ENCODE measurements at places on chromosomes 11 and 22.

DNA sequence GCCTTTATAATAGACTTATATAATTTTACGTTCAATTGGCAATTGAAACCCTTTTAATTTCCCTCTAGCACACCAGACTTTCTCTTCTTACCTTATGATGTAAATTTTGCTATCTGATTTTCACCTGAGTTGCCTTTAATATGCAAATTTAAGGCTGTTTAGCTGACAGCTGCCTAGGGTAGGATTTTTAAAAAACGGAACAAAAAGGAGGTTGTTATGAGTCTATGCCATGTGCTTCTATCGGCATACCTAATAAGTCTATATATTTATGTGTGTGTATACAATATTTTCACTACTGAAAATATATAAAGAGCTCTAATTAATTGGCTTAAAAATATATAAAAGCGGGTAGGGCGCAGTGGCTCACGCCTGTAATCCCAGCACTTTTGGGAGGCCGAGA lies 11.8 kb upstream of the SELENOH start:
- DNase-seq: no peak

GRCh38 chr11:35623621-35624168 lies 5.4 kb downstream of the FJX1 start:
- DNase-seq: no peak

- no peak for DNase-seq
Measured at GRCh38 chr11:127470306-127470884, 469.8 kb upstream of the KIRREL3 start.

DNA sequence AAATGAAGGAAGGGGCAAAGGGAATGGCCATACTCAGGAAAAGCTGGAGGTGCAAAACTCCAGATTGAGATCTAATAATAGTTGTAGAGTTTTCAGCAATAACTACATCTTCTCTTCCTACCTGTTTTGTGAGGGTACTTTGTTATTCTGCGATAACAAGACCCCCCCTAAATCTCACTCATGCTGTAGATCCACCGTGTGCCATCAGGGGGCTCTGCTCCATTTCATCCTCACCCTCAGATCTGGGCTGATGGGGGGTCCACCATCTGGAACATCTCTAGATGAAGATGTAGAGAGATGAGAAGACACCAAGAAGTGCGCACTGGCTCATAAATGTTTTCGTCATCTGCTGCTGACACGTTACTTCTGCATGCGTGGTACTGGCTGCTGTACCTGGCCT lies 135.9 kb upstream of the KIRREL3 start:
- no peak for DNase-seq

GRCh38 chr11:66192181-66192863 lies 76.1 kb upstream of the RAB1B start:
- no peak for DNase-seq

- no peak for DNase-seq
Measured at GRCh38 chr11:119147604-119148333, 1.1 kb upstream of the ABCG4 start.

- DNase-seq: no peak
Measured at GRCh38 chr11:30016588-30017363, at the start of gene KCNA4. Gene KCNA4, minus strand, starts transcription at chr11:30017030. Its CDS starts 4,352 bp downstream, at chr11:30012678.

DNA sequence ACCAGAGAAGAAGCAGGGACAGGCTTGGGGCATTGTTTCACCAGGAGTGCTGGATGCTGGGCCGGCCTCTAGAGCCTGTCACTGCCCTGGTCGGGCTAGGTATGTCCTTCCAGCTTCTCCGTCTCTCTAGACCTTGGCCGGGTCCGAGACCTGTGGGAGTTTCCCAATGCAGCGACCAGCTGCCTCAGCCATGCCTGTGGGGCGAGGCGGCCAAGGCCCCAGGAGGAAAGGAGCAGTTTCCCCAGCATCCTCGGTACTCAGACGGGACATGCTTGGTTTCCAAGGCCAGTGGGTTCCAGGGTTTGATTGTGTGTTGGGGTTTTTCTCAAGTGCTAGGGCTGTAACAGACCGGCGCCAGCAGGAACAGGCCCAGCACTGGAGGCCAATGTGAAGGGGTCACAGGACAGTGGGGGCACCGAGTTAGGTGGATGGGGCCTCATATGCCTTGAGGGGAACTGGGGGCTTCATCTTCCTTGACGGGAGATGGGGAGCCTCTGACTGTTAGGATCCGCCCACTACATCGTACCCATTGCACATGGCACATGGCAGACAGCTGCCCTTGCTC lies 339.0 kb downstream of the TBC1D22A start:
- DNase-seq: no peak

DNA sequence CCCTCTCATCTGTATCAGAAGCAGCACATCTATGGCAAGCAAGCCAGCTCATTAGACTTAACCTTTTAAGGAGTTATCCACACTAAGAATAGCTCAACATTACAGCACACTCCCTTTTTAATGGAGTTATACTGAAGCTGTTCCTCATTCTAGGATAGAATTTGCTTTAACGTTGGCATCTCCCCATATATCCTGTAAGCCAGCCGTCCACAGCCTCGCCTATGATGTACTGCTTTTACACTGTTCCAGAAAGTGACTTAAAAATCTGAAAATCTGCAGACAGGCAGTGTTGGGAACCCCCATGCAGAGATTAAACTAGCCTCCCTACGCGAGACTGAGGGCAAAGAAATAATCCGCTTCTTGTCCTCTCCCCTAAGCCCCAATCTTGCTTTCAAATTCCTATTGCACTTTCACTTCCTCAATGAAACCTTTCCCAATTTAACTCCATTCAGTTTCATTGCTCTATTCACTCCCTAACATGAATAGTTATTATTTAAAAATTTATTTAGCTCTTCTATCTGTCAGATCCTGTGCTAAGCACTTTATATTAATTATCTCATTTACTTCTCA lies 225.0 kb downstream of the BLID start:
- DNase-seq: no peak

DNA sequence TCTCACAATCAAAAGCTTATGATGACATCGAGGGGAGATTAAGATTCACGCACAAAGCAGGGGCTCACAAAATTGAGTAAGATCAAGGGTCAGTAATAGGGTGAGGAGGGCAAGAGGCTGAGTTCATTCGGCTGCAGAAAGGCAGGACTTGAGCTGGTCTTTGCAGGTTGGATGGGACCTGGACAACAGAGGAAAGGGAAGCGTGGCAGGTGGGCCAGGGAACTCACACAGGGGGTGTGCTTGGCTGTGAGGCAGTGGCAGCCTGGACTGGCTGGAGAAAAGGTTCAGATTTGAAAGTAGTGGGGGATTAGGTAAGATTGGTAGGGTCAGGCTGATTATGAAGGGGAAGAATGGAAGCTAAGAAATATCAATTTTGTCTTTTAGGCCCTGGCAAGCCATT lies 161.6 kb downstream of the PKNOX2 start:
- no peak for DNase-seq

GRCh38 chr11:111120696-111121302 lies 124.7 kb upstream of the POU2AF2 start:
- no peak for DNase-seq

- no peak for DNase-seq
Measured at GRCh38 chr11:66181632-66182315, 86.7 kb upstream of the RAB1B start.

DNA sequence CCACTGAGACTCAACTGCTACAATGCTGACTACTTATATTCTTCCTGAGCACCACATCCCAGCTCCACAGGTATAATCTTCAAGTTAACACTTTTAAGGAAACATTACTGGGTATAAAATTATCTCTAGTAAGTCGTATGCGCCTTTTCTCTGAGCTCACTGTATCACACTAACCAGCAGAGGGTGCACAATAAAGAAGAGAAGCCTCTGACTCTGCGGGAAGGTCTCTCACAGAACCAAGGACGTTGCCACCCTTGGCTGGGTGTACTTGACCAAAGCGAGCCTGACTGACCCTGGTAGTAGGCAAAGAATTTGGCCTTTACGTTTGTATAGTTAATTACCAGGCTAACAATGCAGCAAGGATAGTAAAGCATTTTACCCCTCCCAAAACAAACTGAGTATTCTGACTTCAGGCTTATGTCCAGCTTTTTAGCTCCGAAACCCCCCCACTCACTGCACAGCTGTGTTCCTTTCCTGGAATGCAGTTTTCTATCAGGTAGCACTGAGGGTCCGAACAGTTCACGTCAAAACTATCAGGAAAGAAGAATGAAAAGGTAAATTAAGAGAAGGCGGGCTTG lies at the start of gene BTBD18:
Gene BTBD18 (minus strand): TSS at position 144 of the 578 bp plus-strand sequence. CDS start 631 bp downstream, outside the sequence.
- no peak for DNase-seq

DNA sequence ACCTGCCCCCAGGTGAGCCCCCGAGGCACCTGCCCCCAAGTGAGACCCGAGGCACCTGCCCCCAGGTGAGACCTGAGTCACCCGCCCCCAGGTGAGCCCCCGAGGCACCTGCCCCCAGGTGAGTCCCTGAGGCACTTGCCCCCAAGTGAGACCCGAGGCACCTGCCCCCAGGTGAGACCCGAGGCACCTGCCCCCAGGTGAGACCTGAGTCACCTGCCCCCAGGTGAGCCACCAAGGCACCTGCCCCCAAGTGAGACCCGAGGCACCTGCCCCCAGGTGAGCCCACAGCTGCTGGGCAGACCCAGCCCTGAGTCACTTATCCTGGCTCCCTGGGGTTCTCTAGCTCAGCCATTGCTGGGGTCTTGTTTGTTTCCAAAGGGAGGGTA lies 36.2 kb downstream of the MUC5B start:
- DNase-seq: no peak

DNA sequence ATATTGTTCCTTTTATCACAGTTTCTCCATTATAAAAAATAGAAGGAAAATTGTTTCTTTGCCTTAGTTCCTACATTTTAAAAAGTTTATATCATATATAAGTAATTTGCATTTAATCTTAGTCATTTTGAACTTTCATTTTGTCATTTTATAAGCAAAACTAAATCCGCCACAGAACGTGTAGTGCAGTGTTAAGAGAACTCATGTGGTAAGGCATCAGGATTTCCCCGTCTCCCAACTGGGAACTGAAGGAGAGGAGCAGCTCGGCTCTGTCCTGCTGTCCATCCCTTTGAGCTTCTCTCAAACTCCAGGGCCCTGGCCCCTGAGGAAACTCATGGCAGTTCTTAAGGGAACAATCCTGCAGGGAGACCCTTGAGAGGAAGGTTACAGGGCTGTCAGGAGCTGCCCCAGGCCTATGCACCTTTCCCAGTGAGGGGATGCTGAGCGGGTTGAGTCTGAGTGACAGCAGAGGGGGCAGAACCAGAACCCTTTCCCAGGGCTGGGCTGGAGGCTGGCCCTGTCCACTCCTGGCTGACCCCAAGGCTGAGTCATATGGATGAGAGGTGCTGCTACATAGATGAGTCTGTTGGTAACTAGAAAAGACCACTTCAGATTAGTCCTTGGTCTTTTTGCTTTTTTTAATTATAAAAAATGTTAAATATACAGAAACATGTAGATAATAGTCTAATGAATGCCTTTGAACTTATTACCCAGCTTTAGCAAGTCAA lies 333.1 kb downstream of the TBC1D22A start:
- DNase-seq: no peak

DNA sequence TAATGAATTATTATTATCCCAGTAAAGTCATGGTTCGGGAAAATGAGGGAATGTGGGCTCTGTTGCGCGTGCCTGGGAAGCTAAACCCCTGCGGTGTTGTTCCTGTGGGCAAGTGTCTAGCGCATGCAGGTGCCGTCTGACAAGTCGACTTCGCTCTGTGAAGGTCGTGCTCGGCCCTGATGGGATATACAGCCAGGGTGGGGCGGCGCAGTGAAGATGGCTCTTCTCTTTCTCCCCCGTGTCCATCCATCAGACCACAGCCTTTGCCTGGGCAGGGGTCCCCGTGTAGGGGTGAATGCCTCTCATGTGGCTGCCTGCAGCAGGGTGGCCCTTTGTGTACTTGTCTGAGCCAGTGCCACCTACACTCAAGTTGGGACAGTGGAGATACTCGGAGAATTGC lies 12.8 kb upstream of the TRMU start:
- DNase-seq: no peak

GRCh38 chr11:130633466-130633865 lies 185.0 kb downstream of the ADAMTS15 start:
- DNase-seq: no peak

- no peak for DNase-seq
Measured at GRCh38 chr11:117945047-117945810, 16.0 kb upstream of the TMPRSS13 start.

- peak; percentile 6 for DNase-seq
Measured at GRCh38 chr22:33018232-33018864, 39.8 kb downstream of the SYN3 start.

- DNase-seq: no peak
Measured at GRCh38 chr11:78586452-78587046, 11.9 kb upstream of the NARS2 start.

GRCh38 chr11:12480401-12480800 lies 103.0 kb downstream of the PARVA start:
- DNase-seq: no peak

- no peak for DNase-seq
Measured at GRCh38 chr11:68146704-68147474, 25.7 kb upstream of the CHKA start.

DNA sequence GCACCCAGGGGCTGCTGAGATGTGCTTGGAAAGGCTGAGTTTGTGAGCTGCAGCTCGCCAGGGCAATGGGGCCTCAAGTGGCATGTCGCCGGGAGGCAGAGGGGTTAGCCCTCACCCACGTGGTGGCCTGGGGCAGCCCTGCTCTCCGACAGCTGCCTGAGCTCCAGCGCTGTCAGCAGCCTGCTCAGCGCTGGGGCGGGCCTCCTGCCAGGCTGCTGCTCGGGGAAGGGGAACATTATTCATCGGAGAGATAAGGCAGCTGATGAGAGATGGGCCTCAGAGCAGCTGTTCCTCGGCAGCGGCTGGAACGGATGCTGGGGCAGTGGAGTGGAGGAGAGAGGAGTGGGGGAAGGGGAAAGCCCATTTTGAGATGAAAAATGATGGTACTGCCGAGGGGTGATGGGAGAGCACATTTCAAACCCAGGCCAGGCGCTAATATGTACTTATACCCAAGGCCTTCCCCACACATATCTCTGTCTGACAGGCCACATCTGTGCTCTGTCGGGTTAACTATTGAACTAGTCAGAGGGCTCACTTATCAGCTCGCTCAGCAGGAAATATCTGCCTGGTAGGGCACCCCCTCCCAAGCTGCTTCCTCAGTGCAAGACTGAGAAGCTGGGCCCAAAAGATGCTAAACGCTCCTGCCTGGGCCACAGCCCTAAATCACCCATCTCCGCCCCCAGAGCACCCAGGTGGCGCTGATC lies 79.5 kb downstream of the TIMP3 start:
- no peak for DNase-seq

- DNase-seq: no peak
Measured at GRCh38 chr11:121426476-121427399, 25.4 kb upstream of the SORL1 start.

GRCh38 chr22:26592421-26592891 lies 2.5 kb upstream of the TPST2 start:
- no peak for DNase-seq

DNA sequence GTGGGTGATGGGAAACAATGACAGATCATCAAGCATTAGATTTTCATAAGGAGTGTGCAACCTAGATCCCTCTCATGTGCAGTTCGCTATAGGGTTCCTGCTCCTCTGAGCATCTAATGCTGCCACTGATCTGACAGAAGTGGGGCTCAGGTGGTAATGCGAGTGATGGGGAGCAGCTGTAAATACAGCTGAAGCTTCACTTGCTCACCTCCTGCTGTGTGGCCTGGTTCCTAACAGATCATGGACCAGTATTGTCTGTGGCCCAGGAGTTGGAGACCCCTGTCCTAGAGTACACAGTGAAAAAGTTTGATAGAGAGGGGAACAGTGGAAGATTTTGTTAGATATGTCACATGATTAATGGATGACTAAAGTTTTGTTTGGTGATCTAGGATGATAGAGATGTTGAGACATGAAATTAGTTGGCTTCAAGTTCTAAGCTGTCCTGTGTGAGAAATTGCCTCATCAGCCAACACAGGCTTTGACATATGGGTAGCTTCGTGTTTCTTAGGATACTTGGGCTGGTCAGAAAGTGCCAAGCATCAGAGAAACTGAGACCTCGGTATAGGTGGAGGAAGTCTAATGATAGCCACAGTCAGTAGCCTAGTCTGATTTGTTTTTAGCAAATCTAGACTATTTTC lies 47.4 kb downstream of the ARHGEF12 start:
- no peak for DNase-seq

Measured in stimulated activated CD8-positive, alpha-beta memory T cell treated with anti-CD3 and anti-CD28 coated beads, Interleukin-15, amount 100 ng/mL, for 1 hour (primary cell).